ENCODE measurements at places on chromosomes 11 and 22. TPM values are rescaled to one million over a fixed set of nuclear protein-coding genes. Genes with fewer than 3 reads are reported as not detected.
A peak's percentile ranks its signal among the peaks of the same experiment; 100 is the strongest.

DNA sequence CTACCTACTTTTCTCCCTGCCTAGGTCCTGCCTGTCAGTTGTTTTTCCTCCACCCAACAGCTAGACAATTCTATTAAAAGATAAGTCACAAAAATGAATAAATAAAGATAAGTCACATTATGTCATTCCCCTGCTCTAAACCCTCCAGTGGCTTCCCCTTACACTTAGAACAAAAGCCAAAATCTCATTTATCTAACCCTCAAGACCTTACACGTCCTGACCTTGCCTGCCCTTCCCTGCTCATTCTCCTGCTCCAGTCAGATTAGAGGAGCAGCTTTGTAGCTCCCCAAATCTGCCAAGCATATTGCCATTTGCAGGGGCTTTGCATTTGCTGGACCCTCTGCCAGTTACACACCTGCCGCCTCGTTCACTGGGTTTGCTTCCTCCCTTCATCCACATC is 16.7 kb downstream of the KREMEN1 start:
- no peak for DNase-seq

DNA sequence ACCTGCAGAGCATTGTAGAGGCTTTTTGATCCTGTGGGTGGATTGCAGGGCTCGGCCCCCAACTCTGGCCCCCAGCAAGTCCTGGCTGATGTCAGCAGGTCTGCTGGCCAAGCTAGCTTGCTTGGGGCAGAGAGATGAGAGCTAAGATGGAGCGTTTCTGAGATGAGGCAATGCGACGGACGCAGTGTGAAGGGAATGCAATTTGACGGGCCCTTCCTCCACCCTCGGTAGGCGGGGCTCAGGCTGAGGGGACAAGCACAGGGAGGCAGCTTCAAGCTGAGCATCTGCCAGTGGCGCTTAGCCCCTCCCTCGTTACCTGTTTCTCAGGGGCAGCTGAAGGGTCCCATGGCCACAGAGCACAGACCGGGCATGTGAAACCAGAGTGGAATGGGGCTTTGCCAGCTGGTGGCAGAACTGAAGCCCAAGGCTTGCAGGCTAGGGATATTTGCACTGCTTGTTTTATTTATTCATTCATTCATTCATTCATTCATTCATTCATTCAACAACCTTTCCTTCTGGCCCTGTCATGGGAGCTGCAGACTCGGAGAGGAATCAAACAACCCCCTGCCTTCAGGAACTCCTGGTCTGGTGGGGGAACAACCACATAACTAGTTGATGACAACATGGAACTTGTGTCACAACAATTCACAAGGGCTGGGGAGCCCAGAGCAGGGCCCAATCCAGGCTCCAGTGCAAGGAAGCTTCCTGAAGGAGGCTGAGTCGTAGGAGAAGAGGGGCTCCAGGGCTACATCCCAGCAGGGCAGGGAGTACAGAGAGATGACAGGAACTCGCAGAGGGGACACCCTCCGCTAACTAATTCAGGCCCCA is 66.8 kb downstream of the THAP12 start:
- DNase-seq: peak; percentile 64

Gene PNPLA5
- total RNA-seq: 5.9 TPM

DNA sequence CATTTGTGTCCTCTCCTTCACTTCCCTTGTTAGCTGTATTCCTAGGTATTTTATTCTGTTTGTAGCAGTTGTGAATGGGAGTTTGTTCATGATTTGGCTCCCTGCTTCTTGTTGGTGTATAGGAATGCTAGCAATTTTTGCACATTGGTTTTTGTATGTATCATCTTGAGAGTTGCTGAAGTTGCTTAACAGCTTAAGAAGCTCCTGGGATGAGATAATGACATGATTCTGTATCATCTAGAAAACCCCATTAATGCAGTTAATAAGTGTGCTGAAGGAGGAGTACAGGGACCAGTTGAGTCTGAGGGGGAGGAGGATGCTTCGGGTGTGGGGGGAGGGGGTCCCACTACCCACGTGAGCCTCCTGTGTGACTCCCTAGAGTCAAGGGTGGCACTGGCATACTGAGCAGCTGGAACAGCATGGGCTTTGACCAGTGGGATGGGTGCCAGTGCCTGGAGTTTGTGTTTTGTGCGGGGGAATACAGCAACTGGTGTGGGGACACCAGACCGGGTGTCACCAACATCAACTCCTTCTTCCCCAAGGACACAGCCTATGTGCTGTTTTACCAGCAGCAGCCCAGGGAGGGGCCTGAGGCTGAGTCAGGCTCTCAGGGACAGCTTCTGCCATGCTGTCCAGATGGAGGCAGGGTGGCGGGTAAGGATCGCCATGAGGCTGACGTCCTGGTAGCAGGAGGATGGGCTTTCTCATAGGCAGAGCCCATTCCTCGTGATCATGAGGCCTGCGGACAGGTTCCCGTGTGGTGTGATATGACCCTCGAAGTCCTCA is 24.1 kb downstream of the USP35 start:
- peak; percentile 3 for DNase-seq

GRCh38 chr11:125603207-125603606 is 10.6 kb downstream of the STT3A start:
- DNase-seq: no peak

Gene NPAS4
- total RNA-seq: 0.44 TPM

GRCh38 chr11:108718466-108718865 is 53.6 kb downstream of the DDX10 start:
- DNase-seq: no peak

- DNase-seq: peak; percentile 0
Observed at GRCh38 chr22:46051646-46052045, 74.7 kb upstream of the WNT7B start.

- no peak for DNase-seq
Observed at GRCh38 chr22:19448076-19448607, 631 bp upstream of the C22orf39 start.

Data from WTC11 (cell line).